ENCODE measurements at places on chromosomes 4 and X.

DNA sequence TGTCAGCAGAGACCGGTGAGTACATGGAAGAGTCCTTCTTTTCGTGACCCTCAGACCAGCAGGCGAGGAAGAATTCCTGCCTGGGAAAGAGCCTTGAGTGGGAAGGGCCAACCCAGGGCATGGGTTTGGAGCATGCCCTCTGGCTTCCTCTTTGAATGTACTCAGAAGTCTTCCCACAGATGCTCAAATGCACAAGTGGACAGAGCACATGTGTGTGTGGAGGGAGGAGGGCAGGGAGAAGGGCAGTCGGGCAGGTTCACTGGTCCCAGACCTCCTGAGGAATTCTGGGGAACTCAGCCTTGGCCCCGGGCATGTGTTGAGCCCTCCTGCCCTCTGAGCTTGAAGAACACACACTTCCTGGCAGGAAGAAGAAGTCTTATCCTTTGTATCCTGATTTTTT, 63.2 kb upstream of the HELT start:
- no peak for DNase-seq

DNA sequence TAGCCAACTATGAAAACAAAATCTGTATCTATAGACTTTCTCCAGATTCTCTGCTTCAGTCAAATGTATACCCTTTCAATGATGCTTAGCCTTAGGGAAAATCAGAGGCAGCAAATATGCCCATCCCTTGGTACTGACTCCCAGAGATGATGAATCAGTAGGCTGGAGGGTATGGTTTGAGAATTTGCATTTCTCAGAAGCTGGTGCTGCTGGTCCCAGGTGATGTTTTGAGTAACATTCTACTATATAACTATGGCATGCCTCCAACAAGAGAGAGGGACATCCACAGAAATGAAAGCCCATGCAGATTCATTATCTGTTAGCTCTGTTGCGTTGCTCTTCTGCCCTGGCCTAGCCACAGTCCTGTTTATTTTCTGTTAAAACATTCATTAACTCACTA, 13.6 kb downstream of the TNIP3 start:
- no peak for DNase-seq

DNA sequence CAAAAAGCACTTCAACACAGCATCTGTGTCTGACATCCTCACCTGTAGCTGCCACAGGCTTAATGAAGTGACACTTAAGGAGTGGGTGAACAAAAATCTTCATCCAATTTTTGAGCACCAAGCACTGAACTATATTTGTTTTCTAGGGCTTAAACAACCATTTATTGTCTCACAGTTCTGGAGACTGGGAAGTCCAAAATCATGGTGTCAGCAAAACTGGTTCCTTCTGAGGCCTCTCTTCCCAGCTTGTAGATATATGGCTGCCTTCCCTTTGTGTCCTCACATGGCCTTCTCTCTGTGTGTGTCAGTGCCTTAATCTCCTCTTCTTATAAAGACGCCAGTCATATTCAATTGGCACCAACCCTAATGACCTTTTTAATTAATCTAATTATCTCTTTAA, 189.2 kb upstream of the CLNK start:
- no peak for DNase-seq

GRCh38 chr4:67292636-67293035, 252.7 kb downstream of the CENPC start:
- DNase-seq, result no peak
